ENCODE measurements at places on chromosomes 5 and 9. TPM values are rescaled to one million over a fixed set of nuclear protein-coding genes. Genes with fewer than 3 reads are reported as not detected.

GRCh38 chr5:159697530-159697929 is 218.8 kb upstream of the ADRA1B start:
- DNase-seq, result no peak

PDCD1LG2 gene
- not detected for total RNA-seq

- peak; percentile 77 for DNase-seq
Observed at GRCh38 chr9:21570643-21571275, 88.6 kb upstream of the IFNE start.

GRCh38 chr5:79795764-79796398 is 106.2 kb downstream of the CMYA5 start:
- DNase-seq, result peak; percentile 81

DNA sequence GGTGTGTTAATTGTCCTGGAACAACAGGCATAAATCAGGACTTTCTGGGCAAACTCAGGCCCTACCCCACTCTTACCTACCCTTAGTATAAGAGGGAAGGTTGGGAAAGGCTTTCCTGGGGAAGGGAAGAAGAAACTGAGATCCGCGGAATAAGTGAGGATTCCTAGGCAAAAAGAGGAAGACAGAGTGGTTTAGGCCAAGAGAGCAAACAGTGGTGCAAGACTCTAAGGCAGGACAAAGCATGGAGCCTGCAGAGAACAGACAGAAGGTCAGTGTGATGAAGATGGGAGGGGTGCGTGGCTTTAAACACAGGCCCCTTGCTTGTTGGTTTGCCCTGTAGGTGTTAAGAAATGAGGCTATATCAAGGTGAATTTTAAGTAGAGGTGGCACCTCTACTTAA is 69.4 kb downstream of the TMC1 start:
- DNase-seq, result no peak
